Hematopoietic multipotent progenitor cell treated with erythropoietin and hydrocortisone succinate and interleukin-3 and kit ligand, for 6 days (in vitro differentiated cells): ENCODE measurements at places on chromosomes 4 and X.

- DNase-seq: peak; percentile 9
These were observed 21.3 kb downstream of the FANCB start for GRCh38 chrX:14851526-14851925.

DNA sequence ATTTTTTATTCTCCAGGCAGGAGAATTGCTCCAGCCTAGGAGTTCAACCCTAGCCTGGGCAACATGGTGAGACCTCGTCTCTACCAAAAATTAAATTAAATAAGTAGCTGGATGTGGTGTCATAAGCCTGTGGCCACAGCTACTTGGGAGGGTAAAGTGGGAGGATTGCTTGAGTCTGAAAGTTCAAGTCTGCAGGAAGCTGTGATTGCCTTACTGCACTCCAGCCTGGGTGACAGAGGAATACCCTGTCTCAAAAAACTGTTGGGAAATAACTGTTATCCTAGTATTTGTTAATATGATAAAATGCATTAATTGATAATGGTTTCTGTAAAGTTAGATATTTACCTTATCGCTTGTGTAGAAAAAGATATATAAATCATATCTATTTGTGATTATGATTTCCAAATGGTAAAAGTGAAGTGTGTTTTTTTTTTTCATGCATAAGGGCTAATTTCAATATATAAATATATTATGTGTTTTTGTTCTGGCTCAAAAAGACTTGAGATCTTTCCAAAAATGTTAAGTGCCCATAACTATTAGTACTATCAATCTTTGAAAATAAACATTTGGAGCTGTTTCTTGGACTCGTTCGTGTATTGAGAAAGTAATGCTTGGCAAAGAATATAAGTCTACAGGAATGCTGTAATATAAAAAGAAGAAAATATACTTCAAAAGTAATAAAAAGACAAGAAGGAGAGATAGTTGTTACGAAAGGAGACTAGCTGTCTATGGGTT, 396.6 kb downstream of the ADGRL3 start:
- DNase-seq: no peak

DNA sequence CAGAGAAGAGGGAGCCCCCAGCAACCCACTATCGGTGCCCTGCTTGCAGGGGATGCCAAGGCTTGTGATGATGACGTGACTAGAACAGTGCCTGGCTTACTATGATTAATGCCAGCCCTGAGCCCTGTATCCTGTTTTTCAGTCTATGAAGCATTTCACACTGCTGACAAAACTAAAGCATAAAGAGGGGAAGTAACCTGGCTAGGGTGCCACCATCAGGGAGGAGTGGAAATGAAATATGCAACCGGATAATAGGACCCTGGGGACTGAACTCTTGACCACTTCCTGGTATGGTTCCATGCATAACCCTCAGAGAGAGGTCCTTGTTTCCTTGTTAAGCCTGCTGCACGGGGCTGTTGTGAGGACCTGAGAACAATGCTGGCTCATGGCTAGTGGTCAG, 50.3 kb downstream of the MED28 start:
- peak; percentile 15 for DNase-seq

DNA sequence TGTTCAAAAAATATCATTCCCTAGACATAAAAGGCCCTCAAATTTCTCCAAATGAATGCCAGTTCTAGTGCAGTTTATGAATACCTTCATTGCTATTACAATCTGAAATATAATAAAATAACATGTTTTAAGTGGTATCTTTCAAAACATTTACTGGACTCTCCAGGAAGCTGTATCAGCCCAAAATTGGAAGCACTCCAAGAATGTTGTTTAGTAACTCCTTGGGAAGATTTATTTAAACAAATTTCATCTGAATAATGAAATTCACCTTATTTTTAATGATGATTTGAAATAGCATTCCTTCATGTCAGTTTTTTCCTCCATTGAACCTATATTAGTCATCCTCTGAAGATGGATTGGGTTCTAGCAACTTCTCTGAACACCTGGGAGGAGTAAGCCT, 217.2 kb upstream of the PCDH18 start:
- no peak for DNase-seq
